Hippocampal formation (tissue), 2 donors: ENCODE measurements at places on chromosomes 6 and 20.

GRCh38 chr6:169411296-169411695, 157.7 kb upstream of the THBS2 start:
- no peak for DNase-seq

GRCh38 chr6:26339612-26340011, 25.4 kb upstream of the BTN3A2 start:
- no peak for DNase-seq

DNA sequence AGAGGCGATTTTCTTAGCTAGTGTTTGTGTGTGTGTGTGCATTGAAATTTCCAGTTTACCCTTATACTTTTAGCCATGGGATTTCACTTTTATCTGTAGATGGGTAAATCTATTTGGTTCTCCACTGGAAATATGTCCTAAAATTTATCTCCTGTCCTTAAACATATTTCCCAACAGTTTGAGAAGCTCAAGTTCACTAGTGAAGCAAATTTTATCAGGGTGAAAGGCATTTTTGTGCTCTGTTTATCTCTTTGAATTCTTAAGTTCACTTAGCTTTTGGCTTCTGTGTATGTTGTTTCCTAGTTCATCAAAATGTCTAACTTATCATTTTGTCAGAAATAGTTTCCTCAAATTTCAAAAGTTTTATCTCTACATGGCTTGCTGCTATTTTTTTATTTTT, 561.6 kb downstream of the PHF3 start:
- no peak for DNase-seq

DNA sequence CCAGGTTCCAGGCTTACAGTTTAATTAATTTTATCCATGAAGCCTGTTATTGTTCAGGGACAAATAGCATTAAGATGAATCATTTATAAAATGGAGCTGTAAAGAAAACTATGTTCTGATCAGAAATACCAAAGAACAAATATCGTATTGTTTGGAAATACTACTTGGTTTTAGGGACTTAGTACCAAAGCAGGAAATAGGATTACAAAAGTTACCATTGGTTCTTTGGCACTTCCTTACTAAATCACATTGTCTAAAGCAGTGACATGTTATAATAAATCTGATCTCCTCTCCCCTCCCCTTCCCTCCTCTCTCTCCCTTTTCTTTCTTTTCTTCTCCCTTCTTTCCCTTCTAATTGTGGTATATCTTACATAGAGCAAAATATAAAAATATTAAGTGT, 29.6 kb downstream of the CRYBG1 start:
- DNase-seq = no peak

DNA sequence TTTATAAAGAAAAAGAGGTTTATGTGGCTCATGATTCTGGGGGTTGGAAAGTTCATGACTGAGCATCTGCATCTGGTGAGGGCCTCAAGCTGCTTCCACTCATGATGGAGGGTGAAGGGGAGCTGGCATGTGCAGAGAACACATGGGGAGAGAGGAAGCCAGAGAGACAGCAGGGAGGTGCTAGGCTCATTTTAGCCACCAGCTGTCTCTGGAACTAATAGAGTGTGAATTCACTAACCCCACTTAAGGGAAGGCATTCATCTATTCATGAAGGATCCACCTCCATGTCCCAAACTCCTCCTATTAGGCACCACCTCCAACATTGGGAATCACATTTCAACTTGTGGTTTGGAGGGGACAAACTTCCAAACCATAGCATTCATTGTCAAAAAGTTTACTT, 137.3 kb upstream of the PMEPA1 start:
- no peak for DNase-seq
